T follicular helper cell (primary cell): ENCODE measurements at places on chromosomes 13 and 19.

DNA sequence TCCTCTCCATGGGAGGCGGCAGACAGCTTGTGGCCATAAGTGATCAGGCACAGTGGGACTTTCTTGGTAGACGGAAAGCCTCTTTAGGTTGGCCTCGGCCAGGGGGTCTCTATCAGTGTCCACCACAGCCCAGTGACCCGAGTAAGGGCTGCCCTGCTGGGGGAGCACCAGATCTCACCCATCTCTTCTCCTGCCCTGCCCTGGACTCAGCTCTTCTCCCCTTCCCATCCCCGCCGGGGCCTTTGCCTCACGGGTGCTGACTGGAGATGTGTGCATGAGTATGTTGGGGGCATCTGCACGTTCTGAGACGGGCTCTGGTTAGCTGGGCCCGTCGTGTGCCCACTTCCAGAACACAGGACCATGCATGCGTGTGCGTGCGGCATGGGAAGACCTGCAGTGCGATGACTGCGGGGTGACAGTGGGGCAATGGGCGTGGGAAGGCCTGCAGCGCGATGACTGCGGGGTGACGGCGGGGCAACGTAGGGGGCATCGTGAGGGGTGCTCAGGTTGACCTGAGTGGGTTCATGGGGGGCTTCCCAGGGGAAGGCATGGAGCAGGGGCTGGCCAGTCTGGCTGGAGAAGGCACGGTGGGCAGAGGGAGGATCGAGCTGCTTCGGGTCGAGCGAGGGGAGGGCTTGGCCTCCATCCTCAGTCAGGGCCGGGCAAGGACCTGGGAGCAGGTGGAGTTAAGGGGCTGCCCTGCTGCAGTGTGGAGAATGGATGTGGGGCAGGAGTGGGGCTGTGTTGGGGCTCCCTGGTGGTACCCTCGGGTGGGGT, 15.9 kb downstream of the EPN1 start:
- DNase-seq = no peak

GRCh38 chr19:7294558-7295212, 471 bp upstream of the INSR start:
- no peak for DNase-seq

GRCh38 chr19:1944088-1944915, 3.3 kb downstream of the CSNK1G2 start:
- no peak for DNase-seq

- DNase-seq = no peak
These were observed 201.2 kb downstream of the LHFPL6 start for GRCh38 chr13:39401756-39402155.

- DNase-seq = no peak
These were observed 144.6 kb downstream of the NBEA start for GRCh38 chr13:35086667-35087066.
